NCI-H2029 treated with DMSO at 0.1 percent for 48 hours (cell line): ENCODE measurements at places on chromosomes 7 and 10.

DNA sequence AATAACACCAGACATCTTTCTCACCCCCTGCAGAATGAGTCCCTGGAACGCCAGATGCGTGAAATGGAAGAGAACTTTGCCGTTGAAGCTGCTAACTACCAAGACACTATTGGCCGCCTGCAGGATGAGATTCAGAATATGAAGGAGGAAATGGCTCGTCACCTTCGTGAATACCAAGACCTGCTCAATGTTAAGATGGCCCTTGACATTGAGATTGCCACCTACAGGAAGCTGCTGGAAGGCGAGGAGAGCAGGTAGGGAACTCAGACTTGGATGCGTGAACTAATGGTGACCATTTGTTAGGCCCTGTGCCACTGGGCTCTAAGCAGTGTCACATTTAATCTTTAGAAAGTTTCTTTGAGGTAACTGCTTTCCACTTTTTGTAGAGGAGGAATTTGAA, 7.1 kb downstream of the VIM start:
- DNase-seq = no peak

DNA sequence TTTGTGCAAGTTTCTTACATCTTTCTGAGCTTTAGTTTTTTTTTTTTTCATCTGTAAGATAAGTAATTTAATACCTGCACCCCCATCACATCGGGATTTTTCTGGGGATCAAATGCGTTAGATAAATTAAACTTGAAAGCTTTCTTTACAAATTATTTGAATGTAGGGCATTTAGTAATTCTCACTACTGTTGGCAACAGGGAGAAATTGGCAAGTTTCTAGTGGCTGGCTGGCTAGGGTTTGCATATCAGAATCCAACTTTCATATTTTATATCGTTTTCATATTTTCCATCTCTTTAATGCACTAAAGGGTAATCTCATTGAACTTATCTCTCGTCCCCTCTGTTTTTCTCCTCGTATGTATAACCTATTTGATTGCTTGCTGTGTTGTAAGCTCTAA, 412.9 kb downstream of the GALNT17 start:
- DNase-seq = no peak

DNA sequence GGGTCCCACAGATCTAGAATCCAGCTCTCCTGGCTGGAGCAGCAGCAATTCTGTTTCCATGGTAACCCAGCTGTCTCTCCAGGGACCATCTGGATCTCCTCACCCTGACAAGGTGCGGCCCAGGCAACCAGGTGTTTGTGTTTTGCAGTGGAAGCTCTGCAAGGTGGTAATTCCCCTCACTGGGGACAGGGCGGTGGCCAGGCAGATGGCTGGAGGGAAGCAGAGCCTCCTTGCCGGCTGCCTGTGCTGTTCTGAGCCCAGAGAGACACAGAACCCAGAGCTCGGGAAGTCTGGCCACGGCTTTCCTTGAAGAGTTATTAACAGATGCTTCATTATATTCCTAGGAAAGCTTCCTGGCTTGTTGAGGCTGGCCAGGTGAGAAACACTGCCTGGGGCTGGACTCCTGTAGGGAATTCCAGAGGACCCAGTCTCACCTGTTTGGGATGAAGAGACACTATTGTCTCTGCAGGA, 118.2 kb upstream of the PPIF start:
- no peak for DNase-seq

- DNase-seq = no peak
Measured at GRCh38 chr10:11532306-11532705, 79.1 kb downstream of the USP6NL start.

GRCh38 chr10:122140461-122140902, 130.6 kb upstream of the BTBD16 start:
- no peak for DNase-seq

GRCh38 chr10:71337219-71337701, 18.2 kb downstream of the SLC29A3 start:
- no peak for DNase-seq

DNA sequence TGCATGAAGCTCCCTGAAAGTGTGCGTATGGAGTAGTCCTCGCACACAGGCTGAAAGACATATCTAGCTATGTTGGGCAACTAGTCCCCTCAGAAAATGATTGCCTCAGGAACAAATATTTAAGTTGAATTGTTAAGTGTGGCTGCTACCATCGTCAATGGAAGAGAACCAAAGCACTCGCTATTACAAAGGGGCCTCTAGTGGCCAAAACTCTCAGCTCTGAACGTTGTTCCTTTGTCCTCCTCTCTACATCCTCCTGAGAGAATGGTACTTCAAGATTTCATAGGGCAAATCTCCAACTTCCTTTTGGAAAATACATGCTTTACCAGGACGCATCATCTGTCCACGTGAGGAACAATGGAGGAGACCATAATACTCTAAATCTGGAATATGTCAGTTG, 209.9 kb downstream of the NRG3 start:
- DNase-seq = no peak

GRCh38 chr10:33674986-33675599, 340.6 kb upstream of the NRP1 start:
- DNase-seq = no peak

DNA sequence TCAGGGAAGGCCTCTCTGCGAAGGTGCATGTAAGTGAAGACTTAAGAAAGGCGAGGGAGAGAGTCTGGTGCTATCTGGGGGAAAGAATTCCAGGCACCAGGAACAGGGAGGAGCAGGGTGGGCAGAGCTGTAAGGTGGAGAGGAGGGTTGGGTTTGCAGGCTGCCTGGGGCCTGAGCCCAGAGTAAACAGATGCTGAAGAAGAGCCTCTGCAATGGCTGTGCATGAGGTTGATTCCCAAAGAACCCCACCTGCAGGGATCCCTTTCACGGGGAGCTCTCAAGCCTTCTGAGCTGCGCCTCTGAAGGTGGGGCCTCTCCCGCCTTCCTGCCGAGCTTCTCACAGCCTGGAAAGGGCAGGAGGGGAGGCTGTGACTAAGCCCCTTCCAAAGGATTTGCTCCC, 115.1 kb downstream of the RNF216 start:
- no peak for DNase-seq

DNA sequence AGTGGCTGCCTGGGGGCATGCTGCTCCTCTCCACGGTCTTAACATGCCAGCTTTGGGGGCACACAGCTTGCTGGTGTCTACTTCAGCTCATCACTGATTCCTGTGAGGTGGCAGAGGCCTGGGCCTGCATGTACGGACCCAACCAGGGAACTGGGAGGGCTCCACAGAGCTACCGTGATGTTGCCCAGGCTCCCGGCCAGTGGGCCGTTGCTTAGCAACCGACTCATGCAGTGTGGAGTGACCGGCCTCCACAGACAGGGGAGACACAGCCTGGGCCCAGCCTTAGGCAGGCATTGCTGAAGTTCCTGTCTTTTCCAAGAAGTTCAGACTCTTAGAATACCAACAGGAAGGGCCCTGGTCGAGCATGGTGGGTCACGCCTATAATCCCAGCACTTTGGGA, 25.8 kb upstream of the SH2B2 start:
- DNase-seq = no peak

DNA sequence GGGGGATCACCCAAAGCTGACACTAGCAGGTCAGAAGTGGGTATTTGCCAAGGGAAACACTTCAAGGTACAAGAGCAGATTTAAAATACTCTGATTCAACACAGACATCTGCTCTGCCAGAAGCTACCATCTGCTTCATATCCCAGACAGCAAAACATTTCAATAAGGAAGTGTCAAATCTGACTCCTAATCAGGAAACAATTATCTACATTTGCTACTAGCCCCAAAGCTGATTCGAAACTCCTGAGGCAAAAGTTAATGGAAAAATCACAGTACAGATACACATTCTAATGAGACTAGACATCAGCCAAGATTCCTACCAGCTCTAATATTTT, 48.9 kb downstream of the PARD3 start:
- DNase-seq = no peak

GRCh38 chr7:151082141-151083070, 887 bp downstream of the TMUB1 start:
- no peak for DNase-seq

GRCh38 chr7:135147341-135147898, 452 bp upstream of the TMEM140 start:
- no peak for DNase-seq

DNA sequence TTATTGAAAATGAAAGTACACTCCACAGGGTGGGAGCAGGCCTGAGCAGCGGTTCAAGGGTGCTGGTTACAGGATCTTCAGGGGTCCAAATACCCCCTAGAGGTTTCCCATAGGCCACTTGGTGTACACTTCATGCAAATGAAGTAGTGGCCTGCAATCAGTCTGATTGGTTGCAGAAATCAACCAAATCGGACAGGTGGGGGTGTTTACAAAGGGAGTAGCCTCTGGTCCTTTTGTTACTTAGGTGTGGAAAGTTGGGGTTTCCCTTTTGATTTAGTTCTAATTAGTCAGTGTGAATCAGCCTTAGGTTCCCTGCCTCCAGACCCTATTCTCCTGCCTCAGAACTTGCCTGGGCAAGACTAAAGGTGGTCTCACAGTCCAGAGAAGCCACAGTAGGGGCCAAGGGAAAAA, 49.6 kb downstream of the SYPL1 start:
- DNase-seq = no peak

GRCh38 chr10:103513380-103514060, 20.0 kb downstream of the NEURL1 start:
- no peak for DNase-seq

DNA sequence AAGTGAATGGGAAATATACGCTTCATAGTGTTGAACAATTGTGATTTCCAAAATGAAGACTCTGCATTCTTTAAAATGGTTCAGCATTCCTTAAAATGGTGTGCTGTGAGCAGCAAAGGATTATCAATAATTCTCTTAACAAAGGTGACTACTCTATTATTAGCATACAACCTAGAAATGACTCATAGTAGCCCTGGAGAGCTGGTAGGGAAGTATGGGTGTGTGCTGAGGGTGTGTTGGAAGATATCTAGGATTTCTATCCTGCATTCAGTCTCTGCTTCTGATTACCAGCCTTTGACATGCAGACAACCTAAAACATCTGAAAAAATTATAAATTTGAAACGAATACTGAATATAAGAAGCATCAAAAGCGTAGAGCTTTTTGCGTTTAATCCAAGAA, 72.5 kb downstream of the SEMA3D start:
- no peak for DNase-seq

DNA sequence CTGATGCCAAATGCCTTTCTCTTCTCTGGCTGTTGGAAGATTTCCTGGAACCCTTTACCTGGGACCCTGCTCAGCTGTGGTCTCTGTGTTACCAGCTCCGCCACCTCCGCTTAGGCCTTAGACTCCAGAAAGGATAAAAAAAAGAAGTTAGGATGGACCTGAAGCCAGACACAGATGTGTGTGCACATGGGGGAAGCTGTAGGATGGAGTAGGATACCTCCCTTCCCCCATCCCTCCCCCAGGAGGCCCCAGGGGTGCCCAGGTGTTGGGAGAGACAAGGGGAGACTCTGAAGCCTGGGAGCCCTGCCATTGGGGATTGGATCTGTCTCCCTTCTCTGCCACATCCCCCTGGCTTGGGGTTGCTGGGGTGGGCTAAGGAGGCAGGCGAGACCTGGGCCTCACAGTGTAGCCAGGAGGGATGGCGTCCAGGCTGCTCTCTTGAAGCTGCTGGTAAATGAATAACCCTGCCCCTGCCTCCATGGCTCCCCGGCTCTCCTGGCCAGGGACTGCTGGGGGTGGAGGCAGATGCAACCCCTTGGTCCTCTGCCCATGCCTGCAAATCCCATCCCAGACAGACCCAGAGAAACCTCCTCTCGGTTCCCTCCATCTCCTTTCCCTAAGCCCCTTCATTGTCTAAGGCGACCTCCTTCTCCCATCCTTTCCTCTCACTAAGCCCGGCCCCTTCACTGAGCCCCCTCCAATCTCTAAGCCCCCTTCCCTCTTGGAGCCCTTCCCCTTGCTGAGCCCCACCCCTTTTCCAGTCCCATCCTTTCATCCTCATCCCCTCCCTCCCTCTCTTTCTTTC, 8.0 kb downstream of the CLDN3 start:
- DNase-seq = no peak

DNA sequence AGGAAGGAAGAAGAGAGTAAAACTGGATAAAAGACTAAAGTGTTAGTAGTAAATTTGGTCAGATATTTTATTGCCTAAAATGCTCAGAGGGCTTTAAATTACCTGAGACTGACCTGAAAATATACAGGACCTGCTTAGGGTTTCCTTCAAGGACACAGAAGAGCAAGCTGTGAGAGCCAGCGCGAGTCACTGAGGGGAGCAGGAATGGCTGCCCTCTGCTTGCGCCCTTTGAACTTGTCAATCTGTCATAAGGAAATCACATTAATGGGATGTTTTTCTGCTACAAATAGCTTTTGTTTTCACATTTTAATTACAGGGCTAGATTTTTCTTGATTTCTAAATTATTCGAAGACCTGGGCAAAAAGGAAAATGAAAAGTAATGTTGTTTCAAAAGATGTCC, 26.9 kb downstream of the DNAJB9 start:
- DNase-seq = no peak

- DNase-seq = no peak
Measured at GRCh38 chr7:26863518-26864308, 677 bp downstream of the SKAP2 start.

GRCh38 chr7:31082447-31082846, 30.3 kb downstream of the ADCYAP1R1 start:
- DNase-seq = no peak

- DNase-seq = no peak
Measured at GRCh38 chr7:85815526-85815925, 628.7 kb upstream of the SEMA3D start.

DNA sequence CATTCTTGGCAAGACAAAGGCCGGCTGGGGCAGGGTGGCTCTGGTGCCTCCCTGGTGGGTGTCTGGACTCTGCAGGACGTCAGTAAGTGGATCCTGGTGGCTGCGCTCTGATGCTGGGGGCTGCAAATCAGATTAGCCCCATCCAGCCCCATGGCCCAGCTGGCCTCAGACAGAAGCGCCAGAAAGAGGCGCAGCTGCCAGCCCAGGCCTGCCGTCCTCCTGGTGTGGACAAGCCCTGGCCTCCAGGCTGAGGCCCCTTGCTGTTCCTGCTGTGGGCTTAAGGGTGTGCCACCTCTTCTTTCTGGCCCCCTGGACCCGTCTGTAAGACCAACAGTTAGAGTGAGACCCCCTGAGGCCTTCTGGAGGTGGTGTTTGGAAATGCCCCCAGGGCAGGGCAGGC, 5.9 kb upstream of the LFNG start:
- no peak for DNase-seq

GRCh38 chr7:1452205-1452604, 7.1 kb downstream of the MICALL2 start:
- no peak for DNase-seq

DNA sequence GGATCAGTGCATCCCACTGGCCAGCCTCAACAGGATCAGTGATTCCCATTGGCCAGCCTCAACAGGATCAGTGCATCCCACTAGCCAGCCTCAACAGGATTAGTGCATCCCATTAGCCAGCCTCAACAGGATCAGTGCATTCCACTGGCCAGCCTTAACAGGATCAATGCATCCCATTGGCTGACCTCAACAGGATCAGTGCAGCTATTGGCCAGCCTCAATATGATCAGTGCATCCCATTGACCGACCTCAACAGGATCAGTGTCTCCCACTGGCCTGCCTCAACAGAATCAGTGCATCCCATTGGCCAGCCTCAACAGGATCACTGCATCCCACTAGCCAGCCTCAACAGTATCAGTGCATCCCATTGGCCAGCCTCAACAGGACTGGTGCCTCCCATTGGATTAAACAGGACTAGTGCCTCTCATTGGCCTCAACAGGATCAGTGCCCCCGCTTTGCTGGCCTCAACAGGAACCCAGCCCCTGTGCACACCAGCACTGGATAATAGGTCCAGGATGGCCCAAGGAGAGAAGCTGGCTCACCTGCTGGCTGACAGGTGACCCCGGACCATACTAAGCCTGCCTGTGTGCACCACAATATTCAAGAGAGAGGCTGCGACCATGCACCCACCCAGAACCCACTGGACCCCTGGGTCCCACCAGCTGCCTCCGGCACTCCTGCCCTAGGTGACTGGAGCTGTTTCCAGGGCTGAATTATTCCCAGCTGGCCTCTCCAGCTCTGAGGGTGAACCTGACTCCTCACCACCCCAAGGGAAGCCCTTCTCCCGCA, 59.9 kb downstream of the PDGFA start:
- DNase-seq = no peak
